ENCODE measurements at places on chromosomes 3 and 15.

DNA sequence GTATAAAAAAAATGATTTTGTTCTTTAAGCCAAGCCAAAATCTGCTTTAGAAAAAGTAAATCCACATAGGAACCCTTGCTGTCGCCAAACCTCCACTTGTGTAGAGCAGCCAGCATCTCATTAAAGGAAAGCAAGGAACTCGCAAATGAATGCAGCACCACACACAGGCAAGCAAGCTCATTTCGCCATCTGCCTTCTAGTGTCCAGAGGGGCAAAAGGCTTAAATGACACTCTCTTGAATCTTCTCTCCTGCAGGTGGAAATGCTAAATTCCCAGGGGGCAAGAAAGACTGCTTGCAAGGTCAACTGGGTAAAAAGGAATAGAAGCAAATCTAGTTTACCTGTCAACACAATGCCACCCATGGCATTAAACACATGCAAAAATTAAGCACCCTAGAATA, 2.4 kb downstream of the MB21D2 start:
- no peak for DNase-seq

DNA sequence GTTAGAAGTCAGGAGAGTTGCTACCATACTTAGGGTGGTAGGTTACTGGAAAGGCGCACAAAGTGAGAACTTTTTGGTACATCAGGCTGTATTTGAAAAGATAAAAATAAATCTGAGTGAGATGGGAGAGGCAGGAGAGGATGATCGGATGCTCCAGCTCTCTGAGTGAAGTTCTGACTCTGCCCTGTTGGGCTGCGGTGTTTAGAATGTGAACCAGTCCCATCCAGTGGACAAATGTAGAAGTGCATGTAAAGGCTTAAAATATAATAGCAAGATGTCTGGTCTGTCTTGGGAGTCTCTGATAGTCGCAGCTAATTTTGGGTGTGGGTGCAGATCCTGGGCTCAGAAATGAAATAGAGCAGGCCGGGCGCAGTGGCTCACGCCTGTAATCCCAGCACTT, 30.4 kb downstream of the ACKR2 start:
- DNase-seq: no peak

- no peak for DNase-seq
Measured at GRCh38 chr3:194928831-194929577, 243.3 kb downstream of the FAM43A start.

GRCh38 chr3:139301654-139302053, 42.2 kb upstream of the MRPS22 start:
- DNase-seq: no peak

DNA sequence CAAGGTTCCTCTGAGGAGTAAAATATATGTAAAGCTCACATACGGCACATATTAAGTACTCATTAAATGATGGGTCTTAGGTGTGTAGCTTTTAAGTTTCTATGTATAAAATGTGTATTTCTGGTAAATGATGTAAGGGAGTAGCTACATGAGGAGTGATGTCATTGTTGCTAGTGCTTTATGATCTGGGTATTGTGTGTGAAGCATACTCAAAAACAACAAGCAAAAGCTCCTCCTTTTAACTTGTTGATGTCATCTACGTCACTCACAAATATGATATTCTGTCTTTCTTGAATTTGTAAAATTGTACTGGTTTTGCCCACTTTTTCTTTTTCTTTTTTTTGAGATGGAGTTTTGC, 1.4 kb upstream of the HERC1 start:
- no peak for DNase-seq

DNA sequence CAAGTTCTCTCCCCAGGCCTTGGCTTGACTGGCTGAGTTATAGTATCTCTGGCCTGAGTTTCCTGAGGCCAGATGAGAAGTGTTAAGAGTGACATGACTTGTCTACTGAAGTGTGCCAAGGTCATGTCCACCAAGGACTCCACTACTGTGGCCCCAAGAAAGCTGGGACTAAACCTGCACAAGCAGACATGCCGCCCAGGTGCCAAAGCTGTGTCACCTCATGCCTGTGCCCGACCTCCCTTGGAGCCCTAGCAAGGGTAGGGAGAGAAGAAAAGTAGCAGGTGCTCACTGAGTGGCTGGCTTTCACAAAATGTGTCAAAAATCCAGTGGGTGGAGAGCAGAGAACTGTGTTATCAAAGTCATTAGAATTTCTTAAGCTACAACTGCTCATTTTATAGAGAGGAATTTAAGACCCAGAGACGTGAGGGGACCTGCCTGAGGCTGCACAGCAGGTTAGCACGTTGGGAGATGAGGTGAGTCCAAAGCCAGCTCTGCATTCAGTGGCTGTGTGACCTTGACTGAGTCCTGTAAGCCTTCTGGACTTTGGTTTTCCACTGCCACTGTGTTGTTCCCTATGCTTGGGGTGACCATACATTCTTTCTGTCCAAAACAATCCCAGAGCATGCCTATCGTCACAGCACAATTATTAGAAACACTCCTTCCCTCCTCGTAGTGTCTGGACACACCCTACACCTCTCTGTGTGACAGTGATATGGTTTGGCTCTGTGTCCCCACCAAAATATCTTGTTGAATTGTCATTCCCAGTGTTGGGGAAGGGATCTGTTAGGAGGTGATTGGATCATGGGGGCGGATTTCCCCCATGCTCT, 5.0 kb upstream of the LYSMD4 start:
- no peak for DNase-seq

- DNase-seq: no peak
Measured at GRCh38 chr3:154236331-154236730, 88.0 kb downstream of the DHX36 start.

DNA sequence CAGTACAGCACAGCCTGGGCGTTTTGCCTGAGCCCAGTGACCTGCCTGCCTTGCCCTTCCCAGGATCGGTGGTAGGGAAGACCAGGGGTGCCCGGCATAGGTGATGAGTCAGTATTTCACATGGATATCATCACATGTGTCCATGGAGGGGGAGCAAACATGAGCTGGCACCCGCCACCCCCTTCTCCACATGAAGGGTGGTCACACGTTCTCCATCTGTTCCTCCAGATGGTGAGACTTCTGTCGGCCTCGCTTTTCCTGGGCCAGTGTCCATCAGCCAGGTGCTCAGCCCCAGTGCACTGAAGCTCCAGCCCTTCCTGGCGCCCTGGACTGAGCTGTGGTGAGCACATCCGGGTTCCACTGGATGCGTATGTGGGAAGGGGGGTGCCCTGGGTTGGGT, 208.4 kb downstream of the UBE3A start:
- no peak for DNase-seq

DNA sequence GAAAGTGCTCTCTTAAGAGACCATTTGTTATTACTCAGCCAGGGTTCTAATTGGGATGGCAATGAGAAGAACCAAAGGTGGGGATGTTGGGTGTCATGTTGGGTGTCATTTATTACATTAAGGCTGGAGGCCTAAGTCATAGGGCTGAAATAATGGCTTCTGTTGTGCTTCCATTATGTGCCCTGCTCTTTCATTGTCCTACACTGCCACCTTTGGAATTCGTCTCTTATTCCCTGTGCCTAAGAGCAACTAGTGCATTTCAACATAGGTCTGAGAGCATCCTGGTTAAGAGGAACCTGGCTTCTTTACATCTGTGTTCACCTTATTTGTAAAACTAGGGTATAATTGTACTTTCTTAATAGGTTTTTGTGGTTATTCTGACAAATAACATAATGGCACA, 32.2 kb downstream of the RIOX2 start:
- DNase-seq: no peak

- DNase-seq: no peak
Measured at GRCh38 chr15:89531796-89532537, 35.6 kb upstream of the RHCG start.

DNA sequence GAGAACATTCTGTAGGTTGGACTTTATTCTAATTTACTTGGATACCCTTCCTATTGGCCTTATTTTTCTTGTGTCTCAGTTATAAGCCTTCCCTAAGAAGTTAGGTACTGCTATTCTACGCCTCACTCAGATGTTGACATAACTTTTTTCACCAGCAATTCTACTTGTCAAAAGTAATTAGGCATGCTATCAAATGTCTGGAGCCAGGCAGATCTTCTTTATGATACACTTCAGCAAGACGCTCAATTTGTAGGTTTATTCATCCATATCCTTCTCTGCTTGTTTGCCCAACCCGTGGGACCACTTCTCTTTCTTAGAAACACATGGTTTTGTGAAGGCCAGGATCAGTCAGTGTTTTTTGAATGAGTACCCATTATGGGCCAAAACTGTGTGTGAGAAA, 36.2 kb upstream of the COL8A1 start:
- DNase-seq: no peak

GRCh38 chr15:91649831-91650321, 203.6 kb upstream of the SLCO3A1 start:
- no peak for DNase-seq

- DNase-seq: no peak
Measured at GRCh38 chr3:23885210-23885609, 31.6 kb downstream of the NKIRAS1 start.

DNA sequence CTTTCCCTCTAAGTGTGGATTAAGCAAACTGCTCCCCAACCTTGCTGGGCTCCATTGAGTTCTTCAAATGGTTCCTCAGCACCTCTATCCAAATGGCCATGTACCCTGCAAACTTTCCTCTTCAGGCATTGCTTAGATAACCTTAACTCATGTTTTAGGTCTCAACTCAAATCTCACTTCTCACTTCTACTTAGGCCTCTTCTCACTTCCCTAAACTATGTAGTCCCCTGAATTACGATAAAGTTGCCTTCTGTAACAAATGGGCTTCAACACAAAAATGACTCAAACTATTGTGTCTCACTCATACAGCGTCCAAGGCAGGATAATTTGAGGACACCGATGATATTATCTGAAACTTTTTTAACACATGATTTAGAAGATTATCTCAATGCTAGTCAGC, 62.4 kb upstream of the STAC start:
- DNase-seq: no peak

DNA sequence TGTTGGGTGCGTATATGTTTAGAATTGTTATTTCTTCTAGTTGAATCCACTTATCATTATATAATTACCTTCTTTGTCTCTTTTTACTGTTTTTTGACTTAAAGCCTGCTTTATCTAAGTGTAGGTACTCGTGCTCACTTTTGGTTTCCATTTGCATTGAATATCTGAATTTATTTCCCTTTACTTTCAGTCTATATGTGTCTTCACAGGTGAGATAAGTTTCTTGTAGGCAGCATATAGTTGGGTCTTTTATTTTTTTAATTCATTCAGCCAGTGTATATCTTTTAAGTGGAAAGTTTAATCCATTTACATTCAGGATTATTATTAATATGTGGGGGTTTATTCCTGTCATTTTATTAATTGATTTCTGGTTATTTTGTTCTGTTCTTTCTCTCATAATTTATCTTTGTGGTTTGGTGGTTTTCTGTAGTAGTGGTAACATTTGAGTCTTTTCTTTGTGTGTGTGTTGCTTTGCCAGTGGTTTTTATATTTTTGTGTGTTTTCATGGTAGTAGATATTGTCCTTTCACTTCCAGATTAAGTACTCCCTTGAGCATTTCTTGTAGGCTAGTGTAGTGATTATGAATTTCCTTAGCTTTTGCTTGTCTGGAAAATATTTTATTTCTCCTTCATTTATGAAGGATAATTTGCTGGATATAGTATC, 27.3 kb downstream of the STT3B start:
- no peak for DNase-seq

GRCh38 chr3:177441813-177442646, 244.7 kb upstream of the TBL1XR1 start:
- DNase-seq: no peak

GRCh38 chr3:46895204-46895660, 17.7 kb downstream of the PTH1R start:
- peak; percentile 83 for DNase-seq

- DNase-seq: no peak
Measured at GRCh38 chr3:154431043-154431442, 1.1 kb upstream of the GPR149 start.

DNA sequence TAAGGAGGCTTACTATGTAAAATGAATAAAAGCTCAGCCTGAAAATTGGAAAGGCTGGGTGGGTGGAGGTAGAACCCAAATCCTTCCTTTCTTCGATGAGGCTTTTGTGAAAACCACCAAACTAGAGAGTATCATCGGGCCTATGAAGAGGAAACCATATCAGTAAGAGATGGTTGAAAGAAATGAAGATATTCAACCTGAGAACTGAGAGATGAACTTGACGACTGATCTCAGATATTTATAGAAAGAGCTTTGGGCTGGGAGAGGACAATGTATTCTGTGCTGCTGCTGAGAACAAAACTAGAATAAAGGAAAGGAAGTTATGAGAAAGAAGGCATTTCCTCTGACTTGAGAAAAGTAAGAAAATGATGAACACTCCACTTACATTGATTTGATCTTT, 236.6 kb downstream of the KCNH8 start:
- no peak for DNase-seq

DNA sequence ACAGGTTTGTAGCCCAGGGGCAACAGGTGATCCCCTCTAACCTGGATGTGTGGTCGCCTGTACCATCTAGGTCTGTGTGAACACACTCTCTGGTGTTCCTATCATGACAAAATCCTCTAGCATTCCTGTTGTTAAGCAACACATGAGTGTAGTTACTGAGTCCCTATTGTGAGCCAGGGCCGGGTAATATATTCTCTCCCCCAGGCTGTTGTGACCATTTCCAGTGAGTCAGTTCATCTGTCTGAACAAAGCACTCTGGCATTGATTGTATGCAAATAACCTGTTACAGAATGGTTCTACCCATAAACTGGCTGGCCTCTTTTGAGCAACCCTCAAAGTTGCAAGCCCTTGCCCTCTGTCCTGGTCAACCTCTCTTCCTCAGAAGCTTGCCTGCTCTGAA, 2.6 kb upstream of the FLNB start:
- peak; percentile 20 for DNase-seq

DNA sequence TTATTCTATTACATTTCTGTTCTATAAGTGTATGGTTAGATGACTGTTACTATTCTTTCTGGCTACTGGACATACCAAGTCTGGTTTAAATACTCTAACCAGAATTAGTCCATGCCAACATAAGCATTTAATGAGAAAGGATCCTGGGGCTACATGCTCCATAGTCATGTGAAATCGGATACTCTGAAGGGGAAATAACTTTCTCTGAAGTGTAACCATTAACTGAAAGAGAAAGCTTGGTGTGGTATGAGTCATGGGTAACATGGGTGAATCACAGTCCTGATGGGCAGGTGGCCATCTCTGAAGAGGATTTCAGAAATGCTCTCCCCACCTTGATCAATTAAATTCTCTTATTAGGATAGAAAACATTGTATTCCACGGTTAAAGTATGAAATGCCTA, 69.4 kb downstream of the FHIT start:
- DNase-seq: no peak

DNA sequence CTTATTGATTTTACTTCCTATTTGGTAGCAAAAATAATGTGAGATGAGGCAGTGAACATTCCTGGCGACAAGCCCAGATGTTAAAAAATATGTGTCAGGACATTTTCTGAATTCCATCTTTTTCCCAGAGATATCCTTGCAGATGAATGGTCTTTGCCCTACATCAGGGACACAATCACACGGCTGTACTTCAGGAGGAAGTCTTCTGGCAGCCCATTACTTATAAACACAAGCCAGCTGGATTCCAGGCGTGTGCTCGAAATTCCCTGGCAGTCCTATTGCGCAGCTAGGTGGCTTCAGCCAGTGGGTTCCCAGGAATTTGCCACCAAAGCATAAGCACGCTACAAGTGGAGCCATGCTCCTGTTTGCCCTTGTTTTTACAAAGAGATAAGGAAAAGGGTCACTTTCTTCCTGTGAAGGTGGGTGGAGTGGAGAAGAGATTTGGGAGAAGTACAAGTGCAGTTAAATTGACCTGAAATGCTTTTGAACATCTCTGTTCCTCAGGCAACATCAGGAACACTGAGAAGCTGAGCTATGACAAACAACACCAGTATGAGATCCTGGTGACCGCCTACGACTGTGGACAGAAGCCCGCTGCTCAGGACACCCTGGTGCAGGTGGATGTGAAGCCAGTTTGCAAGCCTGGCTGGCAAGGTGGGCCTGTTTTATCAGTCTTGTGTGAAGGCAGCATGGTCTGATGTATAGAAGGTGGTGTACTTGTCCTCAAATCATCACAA, 257.1 kb upstream of the TRIM42 start:
- no peak for DNase-seq

Data from cardiac septum (tissue), 1 donor.